Esophagus squamous epithelium (tissue), 5 donors: ENCODE measurements at places on chromosomes 12 and 14. TPM values are rescaled to one million over a fixed set of nuclear protein-coding genes. Genes with fewer than 3 reads are reported as not detected.

Gene RNU4-1
- total RNA-seq, result under 0.01 TPM

Gene RASSF8
- 3.6 TPM for total RNA-seq

Gene TCL1A
- not detected for total RNA-seq

Gene MIPOL1
- total RNA-seq, result 8.3 TPM

Gene MGP
- total RNA-seq, result 59.8 TPM

Gene BCAT1
- 28.3 TPM for total RNA-seq

Gene GYS2
- total RNA-seq, result 0.29 TPM

Gene OVCH1
- 0.38 TPM for total RNA-seq

Gene SLCO1A2
- not detected for total RNA-seq

Gene ST8SIA1
- total RNA-seq, result 5.3 TPM

Gene RAD52
- 6.2 TPM for total RNA-seq

Gene AREL1
- 21.6 TPM for total RNA-seq

Gene CTSG
- not detected for total RNA-seq

Gene HSP90B1
- 206 TPM for total RNA-seq

Gene IFNG-AS1
- total RNA-seq, result 0.57 TPM

Gene TEX52
- not detected for total RNA-seq

Gene SYNDIG1L
- total RNA-seq, result not detected

Gene AICDA
- not detected for total RNA-seq

Gene LRRC9
- total RNA-seq, result not detected

Gene DPF3
- under 0.01 TPM for total RNA-seq

Gene MDGA2
- total RNA-seq, result not detected

Gene SERPINA1
- total RNA-seq, result 1.7 TPM

Gene ADAM20
- 0.49 TPM for total RNA-seq

Gene LUM
- total RNA-seq, result 42.0 TPM

Gene TAS2R7
- total RNA-seq, result not detected

Gene SPRING1
- total RNA-seq, result 14.6 TPM
